Stimulated activated CD4-positive, alpha-beta T cell treated with anti-CD3 and anti-CD28 coated beads, Interleukin-2, amount 100 ng/mL, for 48 hours (primary cell): ENCODE measurements at places on chromosomes 16 and 17.

DNA sequence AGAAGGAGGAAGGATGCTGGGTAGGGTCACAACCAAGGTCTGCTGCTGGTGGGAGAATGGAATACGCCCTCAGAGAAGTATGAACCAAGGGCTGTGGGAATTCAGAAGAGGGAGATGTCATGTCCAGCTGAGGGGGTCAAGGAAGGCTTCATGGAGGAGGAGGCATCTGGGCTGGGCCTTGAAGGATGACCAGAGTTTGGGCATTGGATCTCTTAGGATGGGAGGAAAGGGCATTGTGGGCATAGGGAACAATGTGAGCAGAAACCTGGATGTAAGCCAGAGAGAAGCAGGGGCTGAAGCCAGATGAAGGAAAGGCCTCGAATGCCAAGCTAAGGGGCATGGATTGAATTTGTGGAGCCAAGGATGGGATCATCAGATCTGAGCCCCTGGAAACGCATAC is 49.2 kb upstream of the MAP3K14 start:
- DNase-seq = no peak

DNA sequence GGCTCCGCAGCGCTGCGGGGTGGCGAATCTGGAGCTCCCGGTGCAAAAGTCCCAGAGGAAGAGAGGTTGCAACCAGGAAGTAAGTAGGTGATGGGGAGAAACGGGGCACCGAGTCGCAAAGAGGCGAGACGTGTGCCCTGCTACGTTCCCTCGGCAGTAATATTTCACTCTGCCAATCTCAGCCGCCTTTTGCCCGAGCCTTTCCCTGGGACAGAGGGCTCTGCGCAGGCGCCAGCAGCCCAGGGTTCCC is at the start of gene NR1D1:
Gene NR1D1, minus strand, starts transcription at position 171 of the 250 bp plus-strand sequence. CDS start 495 bp downstream, outside the sequence.
- DNase-seq = no peak

DNA sequence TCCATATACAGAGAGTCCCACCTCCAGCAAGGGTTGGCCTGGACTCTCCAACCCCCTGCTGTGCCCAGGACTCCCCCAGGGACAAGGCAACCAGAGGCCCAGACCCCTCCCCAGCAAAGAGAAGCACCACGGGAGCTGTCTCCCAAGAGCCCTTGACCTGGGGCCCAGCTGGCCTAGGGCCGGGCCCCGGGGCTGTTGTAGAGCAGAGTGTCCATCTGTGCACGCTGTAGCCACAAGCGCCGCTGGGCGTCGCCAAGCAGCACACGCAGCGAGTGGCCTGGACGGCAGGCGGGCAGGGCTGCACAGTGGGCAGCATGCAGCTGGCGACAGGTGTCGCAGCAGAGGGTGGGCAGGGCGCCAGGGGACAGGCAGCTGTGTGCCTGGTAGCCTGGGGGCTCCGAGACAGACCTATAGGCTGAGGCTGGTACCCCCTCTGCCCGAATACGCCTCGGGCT is 4.3 kb downstream of the SPATA2L start:
- DNase-seq = no peak

GRCh38 chr17:17304521-17304985 is 1.4 kb downstream of the NT5M start:
- DNase-seq = no peak
